ENCODE measurements at places on chromosomes 2 and 18.

DNA sequence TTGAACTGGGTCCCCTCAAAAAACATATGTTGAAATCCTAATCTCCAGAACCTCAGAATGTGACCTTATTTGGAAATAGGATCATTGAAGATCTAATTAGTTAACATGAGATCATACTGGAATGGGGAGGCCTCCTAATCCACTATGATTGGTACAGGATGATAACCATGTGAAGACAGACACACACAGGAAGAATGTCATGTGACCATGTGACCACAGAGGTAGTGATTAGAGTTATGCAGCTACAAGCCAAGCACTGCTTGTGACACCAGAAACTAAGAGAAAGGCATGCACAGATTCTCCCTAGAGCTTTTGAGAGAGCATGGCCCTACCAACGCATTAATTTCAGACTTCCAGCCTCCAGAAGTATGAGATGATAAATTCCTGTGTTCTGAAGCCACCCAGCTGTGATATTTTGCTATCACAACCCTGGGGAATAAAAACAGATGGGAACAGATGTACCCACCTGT is 47.0 kb upstream of the TGIF1 start:
- peak; percentile 46 for DNase-seq

DNA sequence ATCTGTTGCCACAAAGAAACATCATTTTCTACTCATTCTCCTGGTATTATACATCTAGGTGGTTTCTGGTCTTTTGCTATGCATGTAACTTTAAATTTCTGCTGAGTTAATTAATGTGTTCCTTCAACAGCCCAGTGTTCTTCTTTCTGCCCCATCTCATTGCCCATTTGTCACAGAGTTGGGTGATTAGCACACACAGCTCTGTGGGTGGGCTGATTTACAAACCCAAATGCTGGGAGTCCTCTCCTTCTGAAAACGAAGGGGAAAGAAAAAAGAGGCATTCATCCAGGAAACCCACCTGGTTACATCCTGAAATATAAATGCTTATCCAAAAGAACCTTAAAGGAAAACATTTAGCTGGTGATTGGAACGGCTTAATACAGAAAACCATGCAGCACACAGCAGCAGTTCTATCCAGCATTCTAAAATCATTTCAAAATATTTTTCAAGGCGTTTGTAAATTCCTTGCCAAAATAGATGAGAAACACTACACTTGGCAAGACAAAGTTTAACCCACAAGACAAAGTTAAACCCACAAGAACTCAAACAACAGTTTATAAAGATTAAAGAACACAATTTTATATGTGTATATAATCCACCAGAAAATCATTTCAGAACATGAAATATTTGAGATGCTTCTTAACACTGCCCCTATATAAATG is 177.9 kb downstream of the ANTXR1 start:
- DNase-seq = no peak

- DNase-seq = no peak
Measured at GRCh38 chr2:68156419-68156818, 1.3 kb upstream of the PNO1 start.

DNA sequence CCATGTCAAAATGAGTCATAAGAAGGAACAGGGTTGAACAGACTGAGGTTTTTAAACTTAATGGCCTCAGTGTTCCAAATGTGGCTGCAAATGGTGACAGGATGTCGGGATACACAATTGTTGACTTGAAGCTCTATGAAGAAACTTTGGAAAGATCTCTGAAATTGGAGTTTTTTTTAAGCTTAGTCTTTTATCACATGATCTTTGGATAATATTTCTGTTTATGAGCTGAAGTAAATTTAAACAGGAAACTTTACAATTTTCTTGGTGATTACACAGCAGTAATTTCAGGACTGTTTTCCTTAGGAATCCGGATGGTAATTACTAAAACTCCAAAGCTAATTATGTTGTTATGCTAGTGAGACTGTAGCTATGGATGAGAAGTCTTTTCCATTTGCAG is 199.1 kb upstream of the NRXN1 start:
- no peak for DNase-seq

- no peak for DNase-seq
Measured at GRCh38 chr2:86019121-86019520, 86.6 kb downstream of the POLR1A start.

DNA sequence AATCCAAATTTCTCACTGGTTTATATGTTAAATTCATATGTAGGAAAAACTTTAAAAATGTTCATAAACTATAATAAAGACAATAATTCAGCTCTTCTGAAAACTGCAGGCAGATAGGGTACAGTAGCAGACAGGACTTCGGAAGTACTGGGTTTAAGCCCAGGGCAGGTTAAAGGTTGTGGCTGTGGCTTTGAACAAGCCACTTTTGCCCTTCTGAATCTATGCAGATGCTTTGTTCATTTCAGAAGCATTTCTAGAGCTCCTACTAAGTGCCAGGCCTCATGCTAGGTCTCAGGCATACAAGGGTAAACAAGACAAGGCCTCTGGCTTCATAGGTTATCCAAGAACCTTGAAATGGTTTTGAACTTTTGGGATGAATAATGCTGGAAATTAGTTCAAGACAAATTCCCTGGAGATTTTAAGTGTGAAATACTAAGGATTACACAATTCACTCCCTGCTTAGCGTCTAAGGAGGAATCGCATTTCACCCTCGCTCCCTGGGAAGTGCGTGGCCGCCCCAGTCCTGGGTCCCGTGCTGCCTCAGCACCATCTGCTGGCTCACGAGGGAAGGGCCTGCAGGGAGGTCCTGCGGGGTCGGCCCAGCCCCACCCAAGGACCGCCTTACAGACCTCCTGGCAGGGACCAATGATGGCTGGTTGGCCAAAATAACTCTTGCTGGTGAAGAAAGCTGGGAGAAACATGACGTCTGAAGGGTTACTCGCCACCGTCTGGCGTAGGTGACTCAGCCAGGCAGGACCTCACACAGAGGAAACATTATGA is 67.7 kb upstream of the L3MBTL4 start:
- no peak for DNase-seq

GRCh38 chr18:45749918-45750689 is 26.1 kb downstream of the SLC14A1 start:
- DNase-seq = no peak

DNA sequence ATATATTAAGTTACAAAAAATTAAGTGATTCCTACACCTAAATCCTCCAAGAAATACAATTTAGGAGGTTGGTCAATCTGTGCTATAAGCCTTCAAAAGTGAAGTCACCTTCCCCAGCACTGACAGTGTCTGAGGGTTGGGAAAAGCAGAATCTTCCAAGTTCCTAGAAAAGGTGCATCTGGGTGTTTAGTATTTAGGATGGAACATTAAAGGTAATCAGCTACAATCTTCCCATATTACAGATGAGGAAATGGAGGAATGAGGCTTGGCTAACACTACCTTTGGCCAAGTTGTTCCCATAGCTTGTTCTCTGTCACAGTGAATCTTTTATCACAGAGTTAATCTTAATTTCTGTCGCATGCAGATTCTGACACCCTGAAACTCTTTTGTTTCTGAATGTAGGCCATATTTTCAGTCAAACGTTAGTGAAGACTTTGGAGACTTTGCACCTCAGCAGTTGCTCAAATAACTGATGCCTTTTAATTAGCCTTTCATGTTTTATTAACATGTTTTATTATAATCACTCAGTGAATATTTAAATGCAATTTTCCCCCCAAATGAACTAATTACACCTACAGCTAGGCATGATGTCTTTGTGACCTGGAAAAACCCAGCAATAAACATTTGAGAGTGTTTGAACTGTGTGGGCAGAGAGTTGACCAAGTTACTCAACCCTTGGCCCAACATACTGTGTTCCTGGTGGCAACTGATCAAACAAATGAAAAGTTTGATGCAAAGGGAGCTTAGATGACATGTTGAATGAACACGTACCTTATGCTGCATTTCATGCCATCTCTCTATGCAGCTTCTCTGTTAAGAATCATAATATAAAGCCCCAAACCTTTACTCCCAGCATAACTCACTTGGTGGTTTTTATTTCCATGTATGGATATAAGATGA is 17.6 kb downstream of the FN1 start:
- no peak for DNase-seq

DNA sequence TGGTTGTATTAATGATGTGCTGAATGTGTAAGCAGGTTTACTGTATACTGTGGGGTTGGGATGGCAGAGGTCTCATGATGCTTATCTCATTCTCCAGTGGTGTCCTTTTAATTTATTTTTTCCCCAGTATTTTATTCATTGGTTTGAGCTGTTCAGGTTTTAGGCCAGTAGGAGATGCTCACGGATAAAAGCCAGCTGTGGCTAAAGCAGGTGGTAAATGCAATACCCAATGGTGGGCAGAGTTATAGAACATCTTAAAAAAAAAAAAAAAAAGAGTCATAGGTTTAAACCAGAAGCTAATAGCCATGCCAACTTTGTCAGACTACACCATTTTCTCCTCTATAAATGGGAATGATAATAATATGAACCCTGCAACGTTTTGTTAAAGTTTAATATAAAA is 57.8 kb upstream of the NEUROD1 start:
- peak; percentile 33 for DNase-seq
